ENCODE measurements at places on chromosomes 1 and 21.

DNA sequence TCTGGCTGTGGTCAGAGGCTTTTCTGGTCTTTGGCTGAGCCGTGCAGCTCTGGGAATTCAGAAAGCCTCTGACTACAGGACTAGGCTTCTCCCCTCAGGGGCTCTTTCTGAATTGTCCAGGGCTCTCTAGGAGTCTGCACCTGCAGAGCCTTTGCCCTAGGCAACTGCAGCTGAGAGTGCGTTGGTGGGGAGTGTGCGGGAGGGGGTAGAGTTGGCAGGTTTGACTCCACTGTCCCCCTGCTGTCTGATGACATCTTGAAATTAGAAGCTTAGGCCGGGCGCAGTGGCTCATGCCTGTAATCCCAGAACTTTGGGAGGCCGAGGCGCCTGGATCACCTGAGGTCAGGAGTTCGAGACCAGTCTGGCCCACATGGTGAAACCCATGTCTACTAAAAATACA lies 32.9 kb downstream of the KIAA1614 start:
- DNase-seq = no peak

GRCh38 chr21:45248893-45249381 lies 38.8 kb downstream of the POFUT2 start:
- DNase-seq = no peak

DNA sequence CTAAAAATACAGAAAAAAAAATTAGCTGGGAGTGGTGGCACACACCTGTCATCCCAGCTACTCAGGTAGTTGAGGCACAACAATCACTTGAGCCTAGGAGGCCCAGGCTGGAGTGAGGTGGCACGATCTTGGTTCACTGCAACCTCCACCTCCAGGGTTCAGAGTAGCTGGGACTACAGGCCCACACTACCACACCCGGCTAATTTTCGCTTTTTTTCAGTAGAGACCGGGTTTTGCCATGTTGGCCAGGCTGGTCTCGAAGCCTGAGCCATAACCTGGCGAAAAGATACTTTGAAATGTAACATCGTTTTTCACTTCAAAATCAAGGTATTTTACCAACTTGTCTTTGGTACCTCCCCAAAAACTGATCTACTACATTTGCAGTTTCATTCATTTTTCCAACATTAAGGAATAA lies 6.1 kb downstream of the GAS5 start:
- DNase-seq = no peak

DNA sequence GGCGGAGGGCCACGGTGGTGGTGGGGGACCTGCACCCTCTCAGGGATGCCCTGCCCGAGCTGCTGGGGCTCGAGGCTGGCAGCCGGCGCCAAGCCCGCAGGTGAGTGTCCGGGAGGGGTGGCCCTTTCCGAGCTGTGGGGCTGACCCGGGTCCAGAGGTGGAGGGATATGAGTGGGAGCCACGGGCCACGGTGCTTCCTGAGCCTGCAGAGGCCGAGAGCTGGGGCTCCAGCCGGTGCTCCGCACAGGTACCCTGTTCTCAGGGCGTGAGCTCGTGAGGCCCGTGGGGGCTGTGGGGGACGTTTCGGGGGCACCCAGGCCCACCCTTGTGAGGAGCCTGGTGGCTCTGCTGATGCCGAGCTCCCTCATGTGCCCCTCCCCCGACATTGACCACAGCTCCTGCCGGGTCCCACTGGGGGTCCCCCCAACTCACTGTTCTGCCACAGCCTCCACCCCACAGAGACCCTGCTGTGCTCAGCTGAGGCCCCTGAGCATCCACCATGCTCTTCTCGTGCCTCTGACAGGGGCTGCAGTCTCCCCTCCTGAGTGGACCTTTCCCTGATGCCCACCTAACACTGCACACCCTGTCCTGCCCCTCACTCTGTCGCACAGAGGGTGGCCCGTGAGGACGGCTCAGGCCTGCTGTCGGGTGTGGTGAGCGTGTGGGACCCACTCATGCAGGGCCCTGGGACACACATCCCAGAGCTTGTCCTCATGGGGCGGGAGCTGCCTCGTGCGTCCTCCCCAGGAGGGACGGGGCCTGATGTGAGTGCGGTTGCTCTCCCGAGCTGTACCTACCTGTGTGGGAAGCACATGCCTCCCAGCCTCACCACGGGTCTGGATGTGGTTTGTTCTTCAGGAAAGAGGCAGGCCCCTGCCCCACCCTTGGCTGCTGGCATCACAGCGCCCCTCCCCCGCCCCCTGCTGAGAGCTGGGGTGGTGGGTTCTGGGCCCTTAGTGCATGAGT lies 27.5 kb downstream of the SLX9 start:
- DNase-seq = no peak

- DNase-seq = no peak
These were observed 37.9 kb upstream of the RHOU start for GRCh38 chr1:228697207-228698016.

- no peak for DNase-seq
These were observed 16.7 kb downstream of the HMGN1 start for GRCh38 chr21:39332175-39332574.

DNA sequence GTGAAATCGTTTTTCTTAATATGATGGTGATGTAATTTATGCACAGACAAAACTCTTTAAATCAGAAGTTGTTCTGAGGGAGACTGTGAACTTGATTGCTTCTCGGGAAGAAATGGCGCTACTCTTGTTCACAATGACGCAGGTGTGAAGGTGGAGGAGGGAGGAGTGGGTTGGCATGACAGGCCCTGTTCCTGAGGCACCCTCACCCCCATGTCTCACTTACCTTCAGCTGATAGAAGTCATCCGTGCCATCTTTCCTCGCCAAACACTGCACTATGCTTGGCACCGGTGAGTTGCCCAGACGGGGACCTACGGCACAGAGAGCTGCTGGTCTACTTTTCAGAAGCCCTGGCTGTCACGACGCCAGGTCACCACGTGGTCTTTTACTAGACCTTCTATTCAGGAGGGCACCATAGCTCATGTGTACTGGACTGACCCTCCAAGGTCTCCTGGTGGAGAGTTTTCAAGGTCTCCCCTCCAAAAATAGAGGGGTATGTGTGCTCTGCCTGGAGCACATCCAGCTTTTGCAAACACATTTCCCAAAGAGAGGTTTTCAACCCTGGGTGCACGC lies 27.1 kb downstream of the STK40 start:
- no peak for DNase-seq

DNA sequence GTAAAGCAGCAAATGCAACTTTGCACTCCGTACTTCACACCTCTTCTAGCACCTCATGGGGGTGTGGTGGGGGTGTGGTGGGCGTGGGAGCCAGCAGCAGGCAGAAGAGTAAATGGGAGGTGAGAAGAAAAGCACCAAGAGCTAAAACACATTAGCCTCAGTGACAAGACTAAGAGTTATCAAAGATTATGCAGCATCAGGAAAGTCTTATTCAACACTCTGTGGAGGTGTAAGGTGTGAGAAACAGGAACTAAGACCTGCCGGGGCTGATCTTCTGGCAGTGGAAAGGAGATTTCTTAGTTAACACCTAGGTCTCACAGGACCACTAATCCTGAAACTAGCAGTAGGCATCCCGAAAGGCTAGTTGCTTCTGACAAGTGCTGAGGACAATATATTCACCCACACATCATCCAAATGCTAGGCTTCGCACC lies 9.9 kb downstream of the TGFBR3 start:
- DNase-seq = no peak

DNA sequence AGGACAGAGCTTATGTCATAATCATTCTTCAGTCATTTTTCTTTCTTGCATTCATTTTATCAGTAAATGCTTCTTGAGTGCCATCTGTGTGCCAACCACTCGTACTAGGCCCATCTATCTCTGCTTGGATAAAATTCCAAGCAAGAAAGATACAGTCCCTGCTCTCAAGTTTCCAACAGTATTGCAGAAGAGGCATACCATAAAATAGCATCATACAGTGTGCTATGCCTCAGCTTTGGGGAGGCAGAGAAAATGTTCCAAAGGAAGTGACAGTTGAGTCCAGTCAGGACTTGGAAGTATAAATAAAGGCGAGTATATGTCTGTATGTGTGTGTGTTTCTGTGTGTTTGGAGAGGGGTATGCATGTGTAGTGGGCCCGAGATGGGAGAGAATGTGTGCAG lies 113.4 kb upstream of the HOOK1 start:
- no peak for DNase-seq

DNA sequence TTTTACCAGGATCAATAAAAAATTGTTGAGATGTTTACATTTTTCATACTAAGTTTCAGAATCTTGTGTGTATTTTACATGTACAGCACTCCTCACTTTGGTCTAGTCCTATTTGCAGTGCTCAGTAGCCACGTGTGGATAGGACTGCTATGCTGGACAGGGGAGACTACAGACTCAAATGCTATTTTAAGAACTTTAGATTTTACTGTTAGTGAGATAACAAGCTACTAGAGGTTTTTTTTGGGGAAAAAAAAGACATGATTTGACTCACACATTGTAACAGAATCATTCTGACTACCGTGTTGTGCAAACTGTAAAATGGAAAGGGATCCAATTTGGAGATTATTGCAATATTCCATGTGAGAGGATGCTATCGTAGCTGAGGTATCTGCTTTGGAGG lies 418.9 kb upstream of the PRMT6 start:
- DNase-seq = no peak

GRCh38 chr1:110393691-110394492 lies 3.1 kb upstream of the SLC16A4 start:
- DNase-seq = no peak

- no peak for DNase-seq
These were observed 80.3 kb downstream of the SSBP3 start for GRCh38 chr1:54325703-54326461.

DNA sequence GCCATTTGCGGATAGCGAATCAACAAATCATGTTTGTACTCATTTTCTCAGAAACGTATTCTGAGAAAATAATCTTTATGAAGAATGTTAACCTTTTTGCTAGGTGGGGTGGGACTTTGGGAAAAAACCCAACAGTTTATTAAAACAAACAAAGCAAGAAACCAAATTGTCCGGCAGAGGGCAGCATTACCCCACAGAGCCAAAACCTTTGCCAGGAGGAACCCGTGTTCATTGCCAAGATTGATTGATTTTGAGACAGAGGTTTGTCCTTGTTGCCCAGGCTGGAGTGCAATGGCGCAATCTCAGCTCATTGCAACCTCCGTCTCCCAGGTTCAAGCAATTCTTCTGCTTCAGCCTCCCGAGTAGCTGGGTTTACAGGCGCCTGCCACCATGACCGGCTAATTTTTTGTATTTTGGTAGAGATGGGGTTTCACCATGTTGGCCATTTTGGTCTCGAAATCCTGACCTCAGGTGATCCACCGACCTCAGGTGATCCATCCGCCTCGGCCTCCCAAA lies 70.8 kb upstream of the RHOU start:
- peak; percentile 73 for DNase-seq

- no peak for DNase-seq
These were observed 185.5 kb upstream of the C1orf174 start for GRCh38 chr1:4085546-4085945.

- DNase-seq = no peak
These were observed 495.6 kb upstream of the C1orf87 start for GRCh38 chr1:60569189-60569588.

GRCh38 chr1:159092036-159092760 lies 15.6 kb upstream of the AIM2 start:
- no peak for DNase-seq

GRCh38 chr1:150555198-150555970 lies 6.2 kb downstream of the ADAMTSL4 start:
- no peak for DNase-seq

DNA sequence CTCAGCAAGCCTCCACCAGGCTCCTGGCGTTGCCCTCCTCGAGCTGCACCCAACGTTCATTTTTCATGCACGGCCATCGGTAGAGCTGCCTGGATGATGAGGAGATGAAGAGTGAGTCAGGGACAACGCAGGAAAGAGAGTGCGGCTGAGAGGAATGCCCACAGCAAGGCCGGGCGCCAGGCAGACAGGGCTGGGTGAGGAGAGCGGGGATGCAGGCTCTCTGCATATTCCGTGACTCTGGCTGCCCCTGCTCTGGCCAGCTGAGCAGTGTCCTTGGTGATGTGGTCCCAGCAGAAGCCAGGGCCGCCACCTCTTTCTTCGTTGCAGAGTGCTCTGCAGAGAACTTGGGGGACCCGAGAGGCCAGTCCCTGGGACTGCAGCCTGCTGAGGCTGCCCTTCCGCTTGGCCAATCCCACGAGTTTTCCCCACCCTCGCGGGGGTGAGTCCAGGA lies 10.8 kb downstream of the UMODL1 start:
- DNase-seq = no peak

GRCh38 chr1:228267962-228268880 lies 60.4 kb downstream of the OBSCN start:
- DNase-seq = no peak

GRCh38 chr1:229664133-229664689 lies 38.2 kb downstream of the URB2 start:
- peak; percentile 71 for DNase-seq
